ENCODE measurements at places on chromosomes 1 and 21.

DNA sequence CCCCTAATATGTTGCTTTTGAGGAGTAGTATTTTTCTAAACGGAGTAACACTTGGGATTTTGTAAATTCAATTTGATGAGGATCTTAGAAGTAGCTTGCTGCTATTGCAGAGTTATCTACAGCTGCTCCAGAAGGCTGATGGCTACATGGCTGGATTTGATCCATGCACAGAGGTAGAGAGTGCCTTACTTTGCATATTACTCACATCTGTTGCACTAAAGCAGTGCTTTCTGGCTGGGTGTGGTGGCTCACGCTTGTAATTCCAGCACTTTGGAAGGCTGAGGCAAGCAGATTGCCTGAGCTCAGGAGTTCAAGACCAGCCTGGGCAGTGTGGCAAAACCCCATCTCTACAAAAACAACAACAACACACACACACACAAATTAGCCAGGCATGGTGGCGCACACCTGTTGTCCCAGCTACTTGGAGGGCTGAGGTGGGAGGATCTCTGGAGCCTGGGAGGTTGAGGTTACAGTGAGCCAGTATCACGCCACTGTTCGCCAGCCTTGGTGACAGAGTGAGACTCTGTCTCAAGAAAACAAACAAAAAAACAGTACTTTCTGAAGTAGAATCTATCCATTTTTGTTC, 24.6 kb downstream of the RALGPS2 start:
- DNase-seq = no peak

- no peak for DNase-seq
These were observed 716.2 kb downstream of the NCAM2 start for GRCh38 chr21:21714426-21714825.

DNA sequence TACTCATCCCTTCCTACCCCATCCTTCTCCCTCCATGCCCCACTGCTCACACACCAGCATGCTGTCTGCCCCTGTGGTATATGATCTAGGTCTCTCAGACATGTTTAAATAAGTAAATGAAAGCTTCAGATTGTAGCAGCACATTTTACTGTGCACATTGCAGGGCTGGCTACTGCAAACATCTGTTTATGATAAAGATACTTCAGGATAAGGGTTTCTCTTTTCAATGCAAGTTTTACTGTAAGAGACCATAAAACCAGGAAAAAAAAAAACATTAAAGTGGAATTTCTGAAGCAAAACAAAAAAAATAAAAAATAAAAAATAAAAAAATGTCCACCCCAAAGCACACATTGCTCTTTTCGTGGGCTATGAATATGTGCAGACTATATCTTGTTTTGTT, 184.4 kb downstream of the USH2A start:
- no peak for DNase-seq

DNA sequence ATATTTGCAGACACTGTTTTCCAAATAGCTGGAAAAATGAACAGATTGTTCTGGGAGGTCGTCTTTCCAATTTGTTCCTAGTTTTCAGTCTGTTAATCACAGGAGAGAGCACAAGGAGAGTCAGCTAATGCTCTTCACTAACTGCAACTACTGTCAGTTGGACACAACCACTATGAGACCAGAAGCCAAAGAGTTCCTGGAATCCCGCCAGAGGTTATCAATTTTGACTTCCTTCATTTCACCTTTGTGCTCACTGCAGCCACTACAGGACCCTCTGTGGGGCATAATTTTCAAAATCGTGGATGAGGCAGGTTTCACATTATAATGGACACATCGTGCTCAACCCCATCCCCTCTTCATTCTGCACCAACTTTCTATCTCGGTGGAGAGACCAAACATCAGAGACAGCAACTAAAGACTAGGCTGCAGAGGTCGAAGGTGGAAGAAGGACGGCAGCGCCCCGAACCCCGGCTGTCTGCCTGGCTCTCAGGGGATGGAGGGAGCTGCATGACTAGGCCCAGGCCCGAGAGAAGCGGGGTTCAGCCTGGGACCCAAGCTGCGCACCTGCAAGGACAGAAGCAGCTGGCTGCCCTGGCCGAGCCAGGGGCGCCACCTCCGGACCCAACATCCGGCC, 602 bp downstream of the KIAA0319L start:
- no peak for DNase-seq

GRCh38 chr1:8077602-8078001, 51.5 kb upstream of the ERRFI1 start:
- no peak for DNase-seq

- peak; percentile 26 for DNase-seq
These were observed at the start of gene DSCAM for GRCh38 chr21:40846587-40847411. TSS of gene DSCAM (minus strand) at chr21:40847158. CDS start at chr21:40846661, 497 bp downstream.

GRCh38 chr1:202143011-202143767, 1.3 kb downstream of the ARL8A start:
- no peak for DNase-seq

- no peak for DNase-seq
These were observed 294.3 kb upstream of the SPAG17 start for GRCh38 chr1:118479351-118479750.

- no peak for DNase-seq
These were observed 653.9 kb upstream of the USP24 start for GRCh38 chr1:55869065-55869464.

DNA sequence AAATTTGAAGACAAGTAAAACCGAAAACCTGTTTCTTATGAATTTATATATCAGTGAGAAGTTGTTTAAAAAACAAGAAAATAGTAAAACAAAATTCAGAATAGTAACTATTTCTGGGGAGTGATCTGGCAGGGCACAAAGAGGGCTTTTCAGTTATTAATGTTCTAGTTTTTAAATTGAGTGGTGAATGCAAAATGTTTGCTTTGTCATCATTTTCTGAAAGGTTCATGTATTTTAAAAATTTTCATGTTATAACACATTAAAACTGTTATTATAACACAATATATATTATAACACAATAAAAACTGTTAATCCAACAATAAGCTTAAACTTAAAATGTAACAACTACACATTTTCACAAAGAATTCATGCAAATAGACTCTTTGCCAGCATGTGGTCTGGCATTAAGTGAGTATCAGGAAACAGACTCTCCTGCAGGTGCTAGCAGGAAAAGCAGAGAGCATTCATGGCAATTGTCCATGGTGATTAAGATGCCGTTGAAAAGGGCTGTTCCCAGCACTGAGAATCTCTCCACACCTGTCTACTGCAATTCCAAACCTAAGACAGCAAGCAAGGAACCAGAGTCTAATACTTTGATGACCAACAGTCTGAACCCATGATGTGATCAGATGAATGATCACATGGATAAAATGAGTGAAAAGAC, 204.9 kb downstream of the TBX15 start:
- no peak for DNase-seq
